T-helper 2 cell treated with Interferon-gamma antibody and Interleukin-4, amounts not matched to agents 5 μg/mL and 100 μg/mL, for 36 hours (primary cell): ENCODE measurements at places on chromosomes 2 and 18.

- no peak for DNase-seq
These were observed 422.7 kb upstream of the CDH20 start for GRCh38 chr18:60910534-60910933.

DNA sequence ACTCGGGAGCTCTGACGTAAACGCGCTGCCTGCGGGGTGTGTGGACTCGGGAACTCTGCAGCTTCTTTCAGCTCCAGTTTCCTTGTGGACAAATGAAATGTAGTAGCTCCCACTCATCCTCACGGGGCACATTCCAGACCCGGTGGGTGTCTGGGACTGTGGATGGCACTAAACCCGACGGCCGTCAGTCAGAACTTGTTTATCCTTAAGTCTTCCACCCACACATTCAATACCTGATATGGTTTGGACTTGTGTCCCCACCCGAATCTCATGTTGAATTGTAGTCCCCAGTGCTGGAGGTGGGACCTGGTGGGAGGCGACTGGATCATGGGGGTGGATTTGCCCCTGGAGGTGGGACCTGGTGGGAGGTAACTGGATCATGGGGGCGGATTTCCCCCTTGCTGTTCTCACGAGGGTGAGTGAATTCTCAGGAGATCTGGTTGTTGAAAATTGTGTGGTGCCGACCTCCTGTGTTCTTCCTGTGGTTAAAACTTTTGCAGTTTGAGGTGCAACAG is 81.2 kb upstream of the SNTG2 start:
- no peak for DNase-seq

GRCh38 chr18:39491408-39491807 is 1925.8 kb upstream of the CELF4 start:
- DNase-seq, result no peak

- no peak for DNase-seq
These were observed 93.5 kb downstream of the NFATC1 start for GRCh38 chr18:79489051-79489898.

- no peak for DNase-seq
These were observed 23.7 kb upstream of the MYO5B start for GRCh38 chr18:50218432-50219197.

- DNase-seq, result no peak
These were observed 132.2 kb downstream of the FMNL2 start for GRCh38 chr2:152466980-152467676.

DNA sequence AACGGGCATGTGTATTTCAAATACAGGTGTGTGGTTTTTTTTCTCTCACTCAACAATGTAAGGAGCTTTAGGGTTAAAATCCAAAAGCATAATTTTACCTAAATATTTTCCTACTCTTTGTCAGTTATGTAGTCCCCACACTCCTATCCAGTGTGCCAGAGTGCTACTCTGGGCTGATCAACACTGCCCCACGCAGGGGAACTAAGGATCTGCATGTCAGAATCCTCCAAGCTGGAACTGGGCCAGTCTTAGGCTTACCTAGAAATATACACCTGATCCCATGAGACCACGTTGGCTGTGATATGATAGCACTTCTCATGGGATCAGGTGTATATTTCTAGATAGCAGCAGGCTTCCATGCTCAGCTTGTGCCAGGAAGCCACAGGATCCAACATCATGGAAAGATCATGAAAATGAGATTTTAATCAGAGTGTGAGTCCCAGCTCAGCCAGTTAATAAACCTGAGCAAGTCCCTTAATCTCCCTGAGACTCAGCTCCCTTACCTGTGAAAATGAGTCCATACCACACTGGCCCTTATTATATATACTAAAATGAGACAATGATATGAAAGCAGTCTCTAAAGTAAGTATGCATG is 29.7 kb downstream of the CCDC141 start:
- DNase-seq, result no peak
